ENCODE measurements at places on chromosomes 5 and 9.

GRCh38 chr5:135149956-135150723, 116.1 kb upstream of the PITX1 start:
- no peak for DNase-seq

DNA sequence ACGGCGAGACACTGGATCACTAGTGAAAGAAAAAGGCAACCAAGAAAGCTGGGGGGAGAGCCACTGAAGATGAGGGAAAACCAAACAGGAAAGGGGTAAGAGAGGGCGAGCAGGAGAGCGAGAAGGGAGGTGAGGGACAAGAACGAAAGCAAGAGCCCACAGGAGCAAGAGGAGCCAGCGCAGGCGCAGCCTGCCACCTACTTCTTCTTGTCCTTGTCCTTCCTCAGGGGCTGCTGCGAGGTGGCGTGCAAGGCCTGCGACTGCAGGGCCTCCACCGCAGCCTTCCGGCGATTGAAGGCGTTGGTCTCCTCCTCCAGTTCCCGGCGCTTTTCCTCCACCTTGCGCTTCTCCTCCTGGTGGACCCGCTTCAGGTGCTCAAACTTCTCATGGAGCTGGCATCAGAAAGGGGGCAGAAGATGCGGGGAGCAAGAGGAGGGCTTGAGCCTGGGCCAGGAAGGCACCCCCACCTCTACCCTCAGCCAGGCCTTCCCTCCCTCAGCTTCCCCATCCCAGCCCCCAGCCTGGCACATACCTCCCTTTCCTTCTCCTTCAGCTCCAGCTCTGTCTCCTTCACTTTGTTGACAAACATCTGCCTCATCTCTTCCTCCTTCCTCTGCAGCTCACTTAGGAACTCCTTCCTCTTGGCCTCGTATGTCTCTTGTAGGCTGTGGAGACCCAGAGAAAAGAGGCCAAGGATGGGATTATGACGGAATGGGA, 13.5 kb downstream of the CCNI2 start:
- no peak for DNase-seq

- DNase-seq: no peak
Measured at GRCh38 chr9:21813575-21814473, 11.4 kb downstream of the MTAP start.

DNA sequence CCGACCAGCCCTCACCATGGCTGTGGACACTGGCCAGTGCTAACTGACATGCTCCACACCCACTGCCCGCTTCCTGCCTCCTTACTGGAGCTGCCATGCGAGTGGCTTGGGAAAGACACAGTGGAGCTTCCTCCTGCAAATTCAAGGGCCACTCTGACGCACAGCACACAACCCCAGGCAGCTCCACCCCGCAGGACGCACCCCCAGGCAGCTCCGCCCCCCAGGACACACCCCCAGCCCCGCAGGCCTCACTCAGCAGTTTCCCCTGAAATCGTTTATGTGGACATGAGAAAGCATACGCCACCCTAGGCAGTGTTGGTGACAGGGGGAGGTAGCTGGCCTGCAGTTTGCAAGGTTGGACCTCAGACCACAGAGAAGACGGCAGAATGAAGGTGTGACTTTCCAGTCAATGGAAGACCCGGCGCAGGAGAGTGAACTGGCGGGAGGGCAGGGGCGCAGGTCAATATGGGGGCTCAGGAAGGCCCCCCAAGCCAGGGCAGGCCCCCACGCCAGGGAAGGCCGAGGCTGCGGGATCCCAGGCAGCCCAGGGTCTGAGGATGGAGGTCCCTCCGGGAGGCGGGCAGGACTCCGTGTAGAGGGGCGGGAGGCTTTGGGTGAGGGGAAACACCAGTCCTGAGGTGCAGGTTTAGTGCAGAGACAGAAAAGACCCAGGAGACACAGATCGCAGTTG, 21.6 kb downstream of the LPCAT1 start:
- DNase-seq: no peak

GRCh38 chr9:98365227-98365669, 109.8 kb upstream of the TBC1D2 start:
- no peak for DNase-seq

DNA sequence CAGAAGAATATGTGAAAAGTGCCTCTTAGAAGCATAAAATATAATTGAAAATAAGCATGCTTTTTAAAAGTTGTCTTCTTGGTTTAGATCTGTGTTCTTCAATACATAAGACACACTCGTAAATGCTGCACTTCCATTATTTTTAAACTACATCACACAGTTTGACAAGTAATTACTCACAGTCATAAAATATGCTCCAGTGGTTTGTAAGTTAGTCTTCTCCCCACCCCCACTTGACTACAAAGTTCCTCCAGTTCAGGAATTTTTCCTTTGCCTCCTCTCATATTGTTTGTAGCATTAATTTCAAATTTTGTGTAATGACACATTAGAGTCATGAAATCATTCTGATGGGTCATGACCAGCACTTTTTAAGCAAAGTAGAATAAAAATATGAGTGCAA, 60.3 kb upstream of the PTGER4 start:
- no peak for DNase-seq

- DNase-seq: no peak
Measured at GRCh38 chr5:126516133-126516532, 78.9 kb downstream of the ALDH7A1 start.

- no peak for DNase-seq
Measured at GRCh38 chr5:132177691-132178149, 49.9 kb downstream of the P4HA2 start.

- no peak for DNase-seq
Measured at GRCh38 chr5:143229426-143229895, 174.0 kb downstream of the NR3C1 start.

GRCh38 chr9:75988663-75989062, 98.2 kb downstream of the PCSK5 start:
- no peak for DNase-seq

GRCh38 chr9:123097430-123098095, 64.1 kb downstream of the GPR21 start:
- no peak for DNase-seq

DNA sequence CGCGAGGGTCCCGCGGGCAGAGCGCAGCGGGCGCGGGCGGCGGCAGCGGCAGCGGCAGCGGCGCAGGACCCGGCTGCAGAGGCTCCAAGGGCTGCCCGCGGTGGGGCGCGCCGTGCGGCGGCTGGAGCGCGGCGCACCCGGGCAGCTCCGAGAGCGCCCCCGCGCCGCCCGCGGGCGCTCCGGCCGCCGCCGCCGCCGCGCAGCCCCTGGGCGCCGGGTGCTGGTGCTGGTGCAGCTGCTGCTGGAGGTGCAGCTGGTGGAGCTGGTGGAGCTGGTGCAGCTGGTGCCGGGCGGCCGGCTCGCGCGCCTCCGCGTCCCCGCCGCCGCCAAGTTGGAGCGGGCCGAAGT, 644 bp downstream of the IER5L start:
- no peak for DNase-seq

DNA sequence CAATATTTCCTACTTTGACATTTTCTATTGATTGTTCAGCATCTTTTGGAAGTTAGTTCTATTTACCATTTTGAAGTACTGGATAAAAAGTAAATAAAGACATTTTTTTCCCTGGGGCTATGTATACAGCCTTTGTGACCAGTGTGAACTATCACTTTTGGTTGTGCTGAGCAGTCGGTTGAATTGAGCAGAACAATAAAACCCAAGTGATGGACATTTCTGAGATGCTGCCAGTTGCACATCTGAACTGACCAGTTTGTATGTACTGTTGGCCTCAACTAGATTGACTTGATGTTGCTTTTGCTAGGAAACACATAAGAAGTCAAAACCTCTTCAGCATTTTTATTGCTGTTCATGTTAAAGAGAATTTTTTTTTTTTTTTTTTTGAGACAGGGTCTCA, 260.2 kb upstream of the EFNA5 start:
- no peak for DNase-seq

- no peak for DNase-seq
Measured at GRCh38 chr5:53357439-53357838, 123.0 kb upstream of the FST start.

DNA sequence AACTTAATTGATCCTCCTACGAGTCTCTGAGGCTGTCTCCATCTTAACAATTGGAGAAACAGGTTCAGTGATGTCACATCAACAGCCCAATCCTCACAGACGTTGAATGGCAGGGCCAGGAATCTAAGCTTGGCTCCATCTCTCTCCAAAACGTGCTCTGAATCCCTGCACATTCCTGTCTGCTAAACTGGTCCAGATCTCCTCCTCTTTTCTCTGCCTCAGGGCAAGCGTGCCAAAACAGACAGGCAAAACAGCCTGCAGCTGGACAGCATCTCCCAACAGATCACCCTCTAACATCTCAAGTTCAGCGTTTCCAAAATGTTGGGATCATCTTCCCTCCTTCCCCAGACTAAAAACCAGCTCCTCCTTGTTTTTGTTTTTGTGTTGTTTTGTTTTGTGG, 6.6 kb downstream of the FBP1 start:
- DNase-seq: no peak

DNA sequence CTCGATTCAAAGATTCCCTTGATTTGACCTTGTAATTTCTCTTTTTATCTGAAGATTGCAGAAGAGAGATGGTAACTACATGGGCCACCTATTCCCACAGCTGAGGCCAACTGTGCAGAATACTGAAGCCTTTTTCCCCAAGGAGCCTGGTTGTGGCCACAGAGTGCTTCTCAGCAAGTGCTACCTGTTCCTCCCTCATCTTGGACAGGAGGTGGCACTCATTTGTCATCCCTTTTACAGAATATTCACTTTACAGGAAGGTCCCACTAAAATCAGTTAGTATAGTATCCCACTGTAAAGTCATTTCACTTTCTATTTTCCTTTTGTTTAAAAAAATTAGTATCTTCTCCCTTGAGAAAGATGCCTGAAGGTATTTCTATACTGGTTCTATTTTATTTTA, 346.4 kb downstream of the ARL15 start:
- DNase-seq: no peak

- no peak for DNase-seq
Measured at GRCh38 chr5:3734632-3735031, 139.0 kb downstream of the IRX1 start.

Measured in caudate nucleus (tissue), 63 donors.